GM23338 (cell line): ENCODE measurements at places on chromosomes 6 and 20.

- no peak for DNase-seq
Measured at GRCh38 chr6:150600010-150600300, 270 bp downstream of the PLEKHG1 start.

GRCh38 chr6:142932889-142933288 is 12.1 kb downstream of the HIVEP2 start:
- DNase-seq, result no peak

- DNase-seq, result no peak
Measured at GRCh38 chr6:37131104-37131959, 38.6 kb upstream of the PIM1 start.

- DNase-seq, result peak; percentile 42
Measured at GRCh38 chr6:40713002-40713719, 126.0 kb upstream of the LRFN2 start.

DNA sequence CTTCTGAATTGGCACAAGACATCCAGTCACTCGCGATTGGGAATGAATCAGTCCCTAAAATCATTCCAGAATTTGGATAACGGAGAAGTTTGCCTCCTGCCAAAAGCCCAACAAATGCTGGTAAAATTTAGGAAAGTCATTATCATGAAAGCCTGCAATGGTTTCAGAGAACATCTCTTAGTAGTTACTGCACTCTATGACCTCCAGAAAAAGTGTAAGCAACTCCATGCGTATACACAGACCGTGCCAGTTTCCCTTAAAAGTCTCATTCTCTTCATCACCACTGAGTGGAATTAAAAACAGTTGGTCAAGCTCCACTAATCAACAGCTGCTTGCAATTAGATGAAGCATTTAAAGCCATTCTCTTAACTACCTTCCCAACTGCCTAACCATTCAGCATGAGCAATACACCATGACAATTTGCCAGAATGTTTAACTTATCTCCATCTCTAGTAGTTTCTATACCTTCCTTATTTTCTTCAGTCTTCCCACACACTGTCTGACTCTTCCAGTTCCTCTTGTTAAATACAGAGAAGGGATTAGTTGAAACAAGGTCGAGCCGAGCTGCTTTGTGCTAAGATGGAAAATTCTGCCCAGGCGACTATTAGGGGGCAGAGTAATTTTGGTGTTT is 183.6 kb upstream of the PRDM1 start:
- DNase-seq, result no peak

DNA sequence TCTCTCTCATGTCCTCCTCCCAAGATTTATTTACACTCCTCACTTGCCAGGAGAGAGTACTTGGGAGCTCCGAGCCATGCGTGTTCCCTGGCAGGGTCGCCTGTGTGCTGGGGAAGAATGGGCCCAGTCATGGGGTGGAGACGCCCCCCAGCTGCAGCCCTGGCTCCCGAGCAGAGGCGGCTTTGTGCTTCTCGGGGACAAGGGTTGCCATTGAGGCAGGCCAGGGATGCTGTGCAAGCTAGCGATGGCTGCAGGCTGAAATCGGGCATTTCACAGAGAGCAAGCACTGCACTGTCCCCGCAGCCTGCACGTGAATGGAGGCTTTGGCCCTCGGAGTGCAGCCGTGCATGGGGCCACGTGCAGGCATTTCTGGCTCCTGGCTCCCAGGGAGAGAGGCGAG is 23.8 kb downstream of the PHACTR3 start:
- DNase-seq, result no peak

- DNase-seq, result peak; percentile 73
Measured at GRCh38 chr6:12992770-12993169, 276.2 kb downstream of the PHACTR1 start.

- peak; percentile 74 for DNase-seq
Measured at GRCh38 chr6:75349262-75349984, 64.8 kb upstream of the TMEM30A start.

GRCh38 chr6:24149836-24150235 is 23.8 kb downstream of the NRSN1 start:
- no peak for DNase-seq

GRCh38 chr6:169345146-169345545 is 91.5 kb upstream of the THBS2 start:
- DNase-seq, result no peak

DNA sequence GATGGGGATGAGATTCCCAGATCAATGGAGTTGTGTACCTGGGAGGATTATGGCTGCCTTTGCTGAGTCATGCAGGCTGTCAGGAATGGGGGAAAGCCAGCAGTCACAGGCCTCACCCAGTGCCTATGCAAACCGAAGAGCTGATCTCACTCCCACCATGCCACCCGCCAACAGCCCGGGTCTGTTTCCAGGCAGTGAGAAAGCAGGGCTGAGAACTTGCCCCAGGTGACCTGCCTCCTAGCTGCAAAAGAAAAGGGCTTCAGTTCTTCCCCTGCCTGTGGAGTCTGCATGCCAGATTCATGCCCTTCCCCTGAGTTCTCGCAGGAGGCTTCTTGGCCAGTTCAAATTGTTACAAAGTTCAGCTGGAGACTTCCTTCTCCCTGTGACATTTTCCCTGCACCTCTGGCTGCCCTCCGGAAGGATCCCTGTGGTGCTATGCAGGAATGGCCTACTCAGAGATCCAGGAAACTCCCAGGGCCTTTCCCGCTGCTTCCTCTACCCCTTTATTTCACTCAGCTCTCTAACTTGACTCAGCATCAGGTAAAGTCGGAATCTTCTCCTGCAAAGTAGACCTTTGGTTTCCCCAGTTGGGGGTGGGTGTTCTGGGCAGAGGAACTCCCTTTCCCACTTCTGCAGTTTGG is 71.5 kb upstream of the B3GAT2 start:
- peak; percentile 53 for DNase-seq

DNA sequence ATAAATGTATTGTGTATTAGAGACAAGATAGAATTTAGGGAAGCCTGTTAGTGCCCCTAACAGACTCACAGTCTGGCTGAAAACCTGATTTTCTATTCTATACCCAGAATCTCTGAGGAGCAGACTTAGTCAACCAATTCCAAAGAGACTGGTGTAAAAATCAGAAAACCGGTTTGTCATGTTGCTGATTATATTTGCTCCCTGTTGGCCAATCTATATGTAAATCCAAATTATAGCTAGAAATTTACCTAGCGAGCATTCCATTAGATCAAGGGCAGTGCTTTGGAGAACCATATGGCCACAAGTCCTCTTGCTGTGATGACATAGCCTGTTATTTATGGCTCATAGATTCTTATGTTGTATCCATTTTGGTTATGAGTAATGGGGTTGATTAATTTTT is 4.8 kb downstream of the NFYA start:
- no peak for DNase-seq

DNA sequence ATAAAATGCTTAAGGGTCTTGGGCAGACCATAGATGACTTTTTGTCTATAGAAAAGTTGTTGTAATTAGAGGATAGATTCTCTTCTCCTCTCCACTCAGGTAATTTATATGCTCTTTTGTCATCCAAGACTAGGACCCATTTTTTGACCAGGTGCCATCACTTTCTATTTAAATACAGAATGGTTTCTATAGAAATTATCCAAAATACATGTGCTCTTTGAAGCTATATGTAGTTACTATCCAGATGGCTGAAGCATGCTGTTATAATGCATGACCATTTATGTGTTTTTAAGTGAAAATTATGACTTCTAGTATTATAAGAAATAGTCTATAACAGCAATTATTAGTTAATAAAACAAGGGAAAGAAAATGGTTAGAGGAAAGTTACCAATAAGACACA is 3.0 kb upstream of the MLIP start:
- no peak for DNase-seq

- DNase-seq, result no peak
Measured at GRCh38 chr6:156955494-156956183, 178.5 kb downstream of the ARID1B start.

DNA sequence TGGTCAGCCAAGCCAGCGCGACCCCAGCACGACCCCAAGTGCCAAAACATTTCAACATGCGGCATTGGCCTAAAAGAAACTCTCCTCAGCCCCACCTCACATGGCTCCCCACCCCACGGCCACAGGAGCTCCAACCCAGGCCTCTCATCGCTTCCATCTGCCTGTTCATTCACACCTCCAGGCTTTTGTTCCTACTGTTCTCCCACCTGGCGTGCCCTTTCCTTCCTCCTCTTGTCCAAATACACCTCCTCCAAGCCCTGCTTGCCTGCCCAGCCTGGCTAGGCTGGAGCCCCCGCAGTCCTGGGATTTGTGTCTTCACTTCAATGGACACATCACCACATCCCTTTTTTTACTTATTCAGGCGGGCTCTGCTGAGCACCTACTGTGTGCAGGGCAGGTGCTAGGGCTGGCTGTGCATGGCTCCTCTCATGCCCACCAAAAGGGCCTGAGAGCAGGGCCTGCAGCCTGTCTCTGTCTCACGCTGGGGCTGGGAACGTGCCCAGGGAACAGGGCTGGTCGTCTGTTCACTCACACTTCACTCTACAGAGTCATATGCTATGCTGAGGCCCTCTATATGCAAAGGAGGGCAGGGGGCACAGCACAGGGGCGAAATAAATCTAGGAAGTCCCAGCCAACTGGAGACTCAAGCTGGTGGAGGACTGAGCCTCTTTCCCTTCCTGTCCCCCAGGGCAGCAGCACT is 61.1 kb downstream of the GRM4 start:
- DNase-seq, result no peak

GRCh38 chr6:19806971-19807396 is 30.2 kb upstream of the ID4 start:
- no peak for DNase-seq

DNA sequence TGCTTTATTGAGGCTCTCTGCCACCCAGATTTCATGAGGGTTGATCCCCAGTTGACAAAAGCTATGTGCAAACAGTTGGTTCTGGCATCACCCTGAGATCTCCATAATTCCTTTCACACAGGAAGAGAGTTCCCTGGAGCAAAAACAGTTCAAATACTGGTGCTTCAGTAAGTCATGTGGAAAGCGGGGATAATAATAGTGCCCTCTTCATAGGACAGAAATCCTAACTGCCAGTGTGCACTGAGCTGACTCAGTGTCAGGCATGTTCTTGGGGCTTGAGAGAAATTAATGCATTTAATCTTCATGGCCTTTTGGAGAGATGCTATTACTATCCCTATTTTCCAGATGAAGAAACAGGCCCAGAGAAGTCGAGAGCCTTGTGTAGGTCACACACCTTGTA is 7.9 kb upstream of the SLC52A3 start:
- DNase-seq, result no peak

DNA sequence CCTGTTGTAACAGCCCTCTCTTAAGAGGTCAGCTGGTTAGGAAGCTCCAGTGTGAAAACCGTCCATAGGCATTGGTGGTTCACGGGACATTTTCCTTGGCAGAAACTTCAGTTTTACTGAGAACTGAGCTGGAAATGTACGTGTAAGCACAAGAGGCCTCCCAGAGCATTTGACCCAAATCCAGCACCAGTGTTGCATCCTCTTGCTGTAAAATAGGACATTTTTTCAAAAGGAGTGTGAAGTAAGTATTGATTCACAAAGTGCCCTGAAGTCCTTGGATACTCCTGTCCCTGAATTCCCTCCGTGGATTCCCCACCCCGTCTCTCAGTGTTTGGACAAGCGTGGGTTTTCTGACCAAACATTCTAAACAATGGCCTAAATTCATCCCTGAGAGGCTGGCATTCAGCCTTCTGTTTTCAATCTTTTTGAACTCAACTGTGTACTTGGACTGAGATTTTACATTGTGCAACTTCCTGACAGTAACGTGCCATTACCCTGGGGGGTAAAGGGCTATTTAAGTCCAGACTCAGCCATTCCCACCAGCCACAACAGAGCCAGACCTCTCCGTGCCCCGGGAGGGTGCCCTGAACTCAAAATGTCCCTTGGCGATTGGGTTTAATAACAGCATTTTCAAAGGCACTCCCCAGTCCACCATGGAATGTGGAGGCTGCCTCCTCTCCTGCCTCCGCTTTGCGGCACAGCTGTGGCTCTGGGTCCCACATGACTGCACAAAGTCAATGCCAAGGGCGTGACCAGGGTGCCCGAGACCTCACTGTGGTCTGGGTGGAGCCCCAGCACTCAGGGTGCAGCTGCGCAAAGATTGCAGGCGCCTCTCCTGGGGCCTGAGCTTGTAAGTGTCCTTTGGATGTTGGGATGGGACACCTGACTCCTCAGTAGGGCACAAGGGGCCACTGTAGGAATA is 92.7 kb upstream of the AFDN start:
- DNase-seq, result no peak

DNA sequence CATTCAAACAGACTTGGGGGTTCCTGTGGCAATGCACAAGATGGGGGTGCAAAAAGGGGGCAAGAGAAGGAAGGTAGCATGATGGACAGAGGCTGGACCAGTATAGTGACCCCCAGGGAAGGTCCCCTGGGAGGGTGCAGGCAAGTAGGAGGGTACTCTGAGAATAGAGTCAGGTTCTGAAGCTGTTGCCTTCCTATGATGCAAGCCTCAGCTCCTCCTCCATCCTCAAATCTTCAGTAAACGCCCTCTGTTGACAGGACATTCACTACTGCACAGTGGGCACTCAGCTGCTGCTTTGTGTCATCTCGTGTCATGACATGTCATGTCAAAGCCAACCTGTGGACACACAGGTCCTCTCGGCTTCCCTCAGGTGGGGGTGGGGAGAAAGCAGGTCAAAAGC is 5.8 kb upstream of the SDCBP2 start:
- DNase-seq, result peak; percentile 36
